Midbrain (tissue), 1 donor: ENCODE measurements at places on chromosomes 2 and 18.

DNA sequence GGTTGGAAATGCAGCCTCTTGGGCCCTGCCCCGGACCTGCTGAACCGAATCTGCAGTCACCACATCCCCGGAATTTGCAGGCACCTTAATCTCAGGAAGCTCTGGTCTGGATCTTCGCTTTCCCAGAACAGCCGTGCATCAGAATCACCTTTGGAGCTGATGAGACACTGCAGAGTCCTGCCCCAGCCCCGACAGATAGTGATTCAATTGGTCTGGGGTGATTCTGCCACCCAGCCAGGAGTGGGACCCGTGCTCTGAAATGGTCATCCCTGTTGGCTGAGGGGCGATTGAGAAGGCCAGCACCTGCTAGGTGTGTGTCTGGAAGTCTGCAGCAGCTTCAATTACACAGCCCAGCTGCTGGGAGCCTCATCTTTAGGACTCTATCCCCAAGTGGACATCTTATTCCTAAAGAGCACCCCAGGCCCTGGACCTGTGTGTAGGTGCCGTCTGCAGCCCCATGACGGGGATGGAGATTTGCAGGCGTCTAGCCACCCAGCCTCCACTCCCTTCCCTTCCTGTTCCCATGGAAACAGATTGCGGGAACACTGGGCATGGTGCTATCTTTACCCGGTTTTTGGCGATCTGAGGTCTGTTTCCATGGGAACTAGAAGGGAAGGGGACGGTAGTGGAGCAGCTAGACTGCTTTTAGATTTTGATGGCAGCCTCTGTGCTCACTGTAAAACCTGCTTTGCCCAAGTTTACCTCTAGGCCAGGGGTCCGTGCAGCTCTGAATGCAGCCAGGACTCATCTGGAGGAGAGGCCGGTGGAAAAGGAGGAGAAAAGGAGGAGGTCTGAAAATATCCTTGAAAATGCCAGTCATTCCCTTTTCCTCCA is 156.1 kb downstream of the LDLRAD4 start:
- peak; percentile 36 for DNase-seq

- DNase-seq: no peak
Observed at GRCh38 chr2:161420406-161421074, 4.4 kb downstream of the TBR1 start.

DNA sequence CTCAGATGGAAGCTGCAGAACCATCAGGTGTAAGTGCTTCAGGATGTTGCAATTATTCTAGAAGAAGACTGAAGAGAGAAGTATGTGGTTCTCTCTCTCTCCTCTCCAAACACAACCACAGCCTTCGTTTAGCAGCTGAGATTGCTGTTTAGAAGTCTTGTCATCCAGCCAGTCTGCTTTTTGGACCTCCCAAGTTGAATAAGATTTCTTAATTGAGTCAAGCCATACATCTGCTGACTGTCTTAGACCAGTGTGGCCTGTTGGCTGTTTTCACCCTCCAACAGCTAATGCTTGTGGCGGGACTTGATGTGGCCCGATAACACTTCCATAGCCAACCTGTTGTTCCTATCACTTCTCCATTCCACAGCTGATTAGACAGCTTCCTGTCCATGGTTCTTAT is 91.3 kb upstream of the TMEM17 start:
- no peak for DNase-seq

DNA sequence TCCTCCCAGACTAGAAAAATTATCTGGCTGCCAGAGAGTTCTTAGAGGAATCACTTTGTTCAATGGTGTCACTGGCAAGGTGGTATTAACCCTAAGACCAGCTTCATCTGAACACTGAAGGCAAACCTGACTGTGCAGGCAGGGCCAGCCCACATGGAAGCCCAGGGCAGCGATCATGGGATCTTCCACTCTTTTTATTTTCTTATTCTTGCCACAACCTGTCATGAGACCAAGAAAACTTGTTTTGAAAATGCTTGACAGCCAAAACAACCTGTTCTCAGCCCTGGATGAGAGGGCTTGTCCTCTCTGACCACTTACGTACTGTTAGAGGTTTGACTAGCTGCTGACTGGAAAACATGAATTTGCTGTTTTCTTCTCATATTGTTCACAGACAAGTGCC is 75.3 kb upstream of the FOSL2 start:
- no peak for DNase-seq

DNA sequence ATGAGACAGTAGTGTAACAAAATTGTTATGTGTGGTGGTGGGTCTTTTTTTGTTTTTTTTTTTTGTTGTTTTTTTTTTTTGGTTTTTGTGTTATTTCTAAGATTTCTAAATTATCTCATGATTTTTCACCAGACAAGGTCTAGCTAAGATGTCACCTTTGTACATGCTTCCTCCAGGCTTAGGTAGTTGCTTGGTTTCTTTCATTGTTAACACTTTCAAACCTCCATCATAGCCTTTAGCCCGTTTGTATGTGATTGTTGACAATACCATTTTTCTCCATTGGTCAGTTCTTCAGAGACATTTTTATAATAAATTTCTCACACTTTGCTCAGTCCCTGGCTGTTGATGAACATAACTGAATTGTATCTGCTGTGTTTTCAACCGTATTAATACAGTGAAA is 2.2 kb downstream of the RELCH start:
- no peak for DNase-seq

GRCh38 chr18:74183130-74183529 is 34.8 kb downstream of the TIMM21 start:
- no peak for DNase-seq
